ENCODE measurements at places on chromosomes 4 and X.

- peak; percentile 75 for DNase-seq
Observed at GRCh38 chr4:98430708-98431403, 169.7 kb downstream of the RAP1GDS1 start.

- DNase-seq: no peak
Observed at GRCh38 chr4:19579608-19580007, 672.1 kb upstream of the SLIT2 start.

DNA sequence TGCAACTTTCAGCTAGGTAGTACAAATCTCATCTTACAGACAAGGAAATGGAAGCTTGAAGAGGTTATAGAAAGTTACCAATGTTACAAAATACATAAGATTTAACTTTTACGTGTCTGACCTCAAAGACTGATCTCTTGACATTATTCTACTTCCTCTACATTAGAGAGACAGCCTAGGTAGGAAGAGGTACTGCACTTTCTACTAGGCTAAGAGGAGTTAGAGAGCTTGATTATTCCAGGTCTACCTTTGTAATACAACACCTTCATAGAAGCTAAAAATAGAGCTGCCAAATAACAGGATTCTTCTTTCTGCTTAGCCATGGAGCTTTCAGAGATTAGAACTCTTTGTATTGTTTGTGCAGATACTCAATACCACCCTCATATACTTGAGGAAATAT is 147.6 kb upstream of the NPY2R start:
- DNase-seq: no peak

DNA sequence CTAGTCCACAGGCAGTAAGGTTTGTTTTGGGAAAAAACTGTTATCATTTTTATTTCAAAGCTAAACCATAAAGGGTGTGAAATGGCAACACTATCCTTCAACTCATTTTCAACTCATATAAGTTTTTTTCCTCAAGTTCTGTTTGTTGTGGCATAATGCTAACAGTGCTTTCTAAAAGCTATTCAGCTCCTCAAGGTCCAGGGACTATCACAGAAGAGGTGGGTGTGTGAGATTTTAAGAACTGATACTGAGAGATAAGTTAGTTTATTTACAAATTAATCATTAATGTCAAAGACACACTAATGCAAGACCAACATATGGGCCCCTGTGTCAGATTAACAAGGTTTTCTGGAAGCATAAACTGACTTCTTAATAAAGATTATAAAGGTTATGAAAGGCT is 11.8 kb downstream of the UGT2B15 start:
- DNase-seq: no peak

GRCh38 chr4:175891851-175892250 is 79.8 kb upstream of the GPM6A start:
- no peak for DNase-seq

DNA sequence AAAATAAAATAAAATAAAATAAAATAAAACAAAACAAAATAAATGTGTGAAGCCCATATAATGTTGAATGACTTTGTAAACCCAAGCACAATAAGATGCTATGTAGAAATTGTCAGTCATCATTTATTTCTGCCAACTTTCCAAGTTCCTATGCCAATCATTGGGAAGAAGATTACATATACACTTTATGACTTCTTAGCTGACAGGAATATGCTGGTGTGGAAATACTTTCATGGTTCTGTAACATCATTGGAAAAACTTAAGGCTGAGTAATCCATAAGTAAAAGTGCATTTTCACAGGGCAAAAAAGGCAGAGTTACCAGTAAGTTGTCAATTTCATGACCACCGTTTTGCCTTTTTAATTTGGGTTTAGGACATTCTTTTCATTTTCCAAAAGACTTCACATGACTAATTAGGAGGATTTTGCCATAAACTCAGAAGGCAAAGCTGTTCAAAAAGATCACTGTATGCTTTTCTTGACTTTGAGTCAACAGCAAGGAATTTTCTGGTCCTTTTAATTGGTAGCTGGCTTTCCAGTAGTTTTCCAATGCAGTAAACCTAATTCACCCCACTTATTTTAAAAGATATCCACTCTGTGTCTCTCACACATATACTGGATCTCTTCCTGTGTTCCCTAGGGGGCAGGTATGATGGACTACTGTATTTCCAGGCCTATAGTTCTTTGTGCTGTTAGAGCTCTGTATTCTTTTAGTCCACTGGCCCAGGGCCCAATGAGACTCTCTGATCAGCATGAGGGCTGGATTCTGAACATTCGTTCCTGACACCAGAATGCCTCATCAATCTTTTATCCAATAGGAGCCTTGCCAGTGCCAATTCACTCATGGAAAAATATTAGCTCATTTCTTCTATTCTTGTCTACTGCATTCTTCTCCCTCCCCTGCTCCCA is 26.2 kb upstream of the SCRG1 start:
- DNase-seq: peak; percentile 95

DNA sequence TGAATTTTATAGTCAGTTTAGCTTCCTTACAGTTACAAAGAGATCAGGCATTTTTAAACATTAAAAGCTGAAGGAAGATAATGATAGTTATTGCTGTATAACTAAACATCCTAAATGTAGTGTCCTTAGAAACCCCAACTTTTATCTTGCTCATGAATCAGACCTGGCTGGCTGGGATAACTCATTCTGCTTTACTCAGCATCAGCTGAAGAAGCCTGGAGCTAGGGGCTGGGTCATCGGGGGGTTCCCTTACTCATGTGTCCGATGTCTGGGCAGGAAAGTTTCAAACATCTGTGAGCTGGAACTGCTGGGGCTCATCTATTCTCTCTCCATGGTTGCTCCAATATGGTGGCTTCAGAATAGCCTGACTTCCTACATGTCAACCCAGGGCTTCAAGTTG is 113.9 kb downstream of the MTNR1A start:
- no peak for DNase-seq

DNA sequence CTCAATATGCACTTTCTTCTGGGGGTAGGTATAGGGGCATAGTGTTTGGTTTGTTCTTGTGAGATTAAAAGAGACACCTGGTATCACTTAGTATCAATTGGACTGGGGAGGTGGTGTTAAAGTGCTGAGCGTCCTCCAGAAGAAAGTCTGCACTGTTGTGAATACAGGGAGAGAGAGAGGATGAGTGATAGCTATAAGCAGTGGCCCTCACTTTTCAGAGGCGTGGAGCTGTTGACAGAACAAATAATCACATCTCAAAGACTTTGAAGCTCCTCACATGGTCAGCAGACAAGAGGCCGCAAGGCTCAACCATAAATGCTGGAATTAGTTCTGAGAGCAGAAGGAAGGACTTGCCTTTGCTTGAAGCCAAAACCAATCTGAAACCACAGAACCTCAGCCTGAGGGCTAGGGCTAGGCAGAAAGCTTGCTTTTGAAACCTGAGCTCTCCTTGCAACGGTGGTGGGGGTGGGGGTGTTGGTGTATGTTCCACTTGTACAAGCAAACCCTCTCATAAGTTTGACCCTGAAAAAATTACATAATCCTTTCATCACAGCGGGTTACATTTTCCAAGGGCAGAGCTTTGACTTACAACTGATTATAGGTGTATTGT is 123.2 kb upstream of the SCML1 start:
- DNase-seq: no peak

DNA sequence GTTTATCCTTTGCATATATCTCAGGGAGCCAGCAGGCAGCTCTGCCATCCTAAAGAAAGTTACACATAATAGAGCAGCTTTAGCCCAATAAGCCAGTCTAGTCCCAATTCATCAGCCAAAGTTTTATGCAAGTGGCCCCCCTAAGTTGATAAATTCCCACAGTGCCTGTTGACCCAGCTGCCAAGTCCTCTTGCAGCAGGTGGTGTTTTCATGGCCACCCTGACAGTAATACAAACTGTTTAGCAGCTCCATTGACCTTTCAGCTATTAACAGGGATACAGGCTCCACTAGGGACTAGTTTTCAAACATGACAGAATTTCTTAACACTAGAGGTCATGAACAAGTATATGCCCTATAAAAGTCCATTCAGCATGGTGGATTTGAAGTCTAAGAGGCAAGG is 77.5 kb downstream of the HHIP start:
- DNase-seq: no peak

DNA sequence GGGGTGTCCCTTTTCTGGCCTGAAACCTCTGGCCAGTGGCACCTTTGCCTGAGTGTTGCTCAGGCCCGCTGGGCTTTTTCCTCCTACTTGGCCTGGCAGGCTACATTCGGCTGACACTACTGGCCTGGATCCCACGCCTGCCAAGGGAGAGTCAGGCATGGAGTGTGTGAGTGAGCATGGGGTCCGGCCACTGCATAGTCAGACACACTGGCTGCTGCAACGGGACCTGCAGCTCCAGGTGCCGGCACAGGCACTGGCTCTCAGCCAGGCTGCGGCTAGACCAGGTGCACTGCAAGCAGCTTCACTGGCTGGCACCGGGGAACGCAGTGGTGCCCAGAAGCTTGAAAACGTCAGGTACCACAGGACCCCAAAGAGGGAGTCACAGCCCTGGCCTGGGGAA is 434.9 kb downstream of the ARHGAP24 start:
- DNase-seq: no peak

- no peak for DNase-seq
Observed at GRCh38 chr4:154838155-154838554, 57.1 kb downstream of the RBM46 start.

DNA sequence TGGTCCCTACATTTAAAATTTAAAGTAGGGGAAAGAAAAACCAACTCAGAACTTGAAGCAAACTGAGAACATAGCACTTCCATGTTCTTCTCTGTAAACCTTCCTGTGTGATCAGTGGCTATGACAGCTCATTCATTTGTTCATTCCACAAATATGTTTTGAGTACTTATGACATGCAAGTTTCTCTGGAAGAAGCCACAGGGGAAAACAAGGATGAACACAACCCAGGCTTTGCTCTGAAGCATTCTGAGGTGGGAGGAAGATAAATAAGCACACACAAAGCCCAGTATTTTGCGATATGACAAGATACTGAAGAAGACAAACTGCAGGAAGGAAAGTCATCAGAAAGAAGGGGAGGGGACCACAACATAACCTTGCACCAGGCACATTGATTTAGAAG is 96.4 kb downstream of the CHIC2 start:
- no peak for DNase-seq

GRCh38 chrX:10190367-10190766 is 33.6 kb downstream of the CLCN4 start:
- no peak for DNase-seq

GRCh38 chrX:153762626-153763173 is 1.3 kb upstream of the PLXNB3 start:
- DNase-seq: no peak

DNA sequence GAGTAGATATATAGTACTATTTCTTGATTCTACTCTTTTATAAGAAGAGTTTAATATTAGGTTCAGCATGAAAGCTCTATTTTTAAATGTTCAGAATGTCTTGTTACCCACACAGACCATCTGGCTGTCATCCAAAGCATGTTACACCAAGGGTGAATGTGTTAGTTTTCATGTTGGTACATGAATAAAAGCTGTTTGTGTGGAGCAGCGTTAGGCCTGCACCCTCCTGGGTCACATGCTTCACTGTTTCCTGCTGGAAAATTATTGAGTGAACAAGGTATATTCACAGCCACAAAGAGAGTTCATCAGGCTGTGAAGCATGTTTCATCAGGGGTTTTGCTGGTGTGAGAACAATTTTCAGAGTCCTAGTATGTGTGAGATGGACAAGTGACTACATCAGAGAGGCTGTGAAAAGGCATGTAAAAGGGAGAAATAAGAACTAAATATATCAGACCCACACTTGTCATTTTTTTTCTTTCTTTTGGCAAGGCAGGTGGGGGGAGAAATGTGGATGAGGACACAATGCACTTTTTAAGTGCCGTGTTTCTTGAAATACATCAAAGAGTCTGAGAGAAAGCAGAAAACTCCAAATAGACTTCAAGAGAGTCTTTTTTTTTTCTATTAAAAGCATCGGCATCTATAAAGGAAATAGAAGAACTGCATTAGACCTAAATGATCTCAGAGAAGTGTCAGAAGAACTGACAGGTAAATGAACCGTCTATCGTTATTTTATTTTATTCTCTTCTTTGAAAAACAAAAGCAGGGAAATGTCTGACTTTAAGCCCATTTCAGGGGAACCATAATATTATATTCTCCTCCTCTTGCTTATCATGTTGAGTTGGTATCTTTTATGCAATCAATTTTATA is 2429.7 kb downstream of the PCDH7 start:
- DNase-seq: no peak

- no peak for DNase-seq
Observed at GRCh38 chrX:108795240-108795639, 58.9 kb upstream of the IRS4 start.

DNA sequence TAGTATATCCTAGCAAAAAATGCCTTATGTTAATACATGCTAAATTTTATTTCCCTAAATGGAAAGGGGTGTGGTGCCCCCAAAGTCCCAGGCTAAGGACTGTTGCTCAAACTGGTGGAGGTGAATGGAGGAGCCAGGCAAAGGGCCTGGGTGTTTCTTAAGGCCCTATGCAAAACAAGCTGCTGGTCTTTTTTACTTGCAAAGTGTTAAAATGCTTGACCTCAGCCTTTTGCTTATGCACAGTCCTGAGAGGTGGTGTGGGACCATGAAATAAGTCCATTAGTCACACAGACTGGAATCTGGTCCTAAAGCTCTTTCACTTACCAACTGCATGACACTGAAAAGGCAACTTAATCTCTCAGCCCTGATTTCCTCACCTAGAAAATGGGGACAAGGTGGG is 223.5 kb upstream of the MBNL3 start:
- DNase-seq: no peak

DNA sequence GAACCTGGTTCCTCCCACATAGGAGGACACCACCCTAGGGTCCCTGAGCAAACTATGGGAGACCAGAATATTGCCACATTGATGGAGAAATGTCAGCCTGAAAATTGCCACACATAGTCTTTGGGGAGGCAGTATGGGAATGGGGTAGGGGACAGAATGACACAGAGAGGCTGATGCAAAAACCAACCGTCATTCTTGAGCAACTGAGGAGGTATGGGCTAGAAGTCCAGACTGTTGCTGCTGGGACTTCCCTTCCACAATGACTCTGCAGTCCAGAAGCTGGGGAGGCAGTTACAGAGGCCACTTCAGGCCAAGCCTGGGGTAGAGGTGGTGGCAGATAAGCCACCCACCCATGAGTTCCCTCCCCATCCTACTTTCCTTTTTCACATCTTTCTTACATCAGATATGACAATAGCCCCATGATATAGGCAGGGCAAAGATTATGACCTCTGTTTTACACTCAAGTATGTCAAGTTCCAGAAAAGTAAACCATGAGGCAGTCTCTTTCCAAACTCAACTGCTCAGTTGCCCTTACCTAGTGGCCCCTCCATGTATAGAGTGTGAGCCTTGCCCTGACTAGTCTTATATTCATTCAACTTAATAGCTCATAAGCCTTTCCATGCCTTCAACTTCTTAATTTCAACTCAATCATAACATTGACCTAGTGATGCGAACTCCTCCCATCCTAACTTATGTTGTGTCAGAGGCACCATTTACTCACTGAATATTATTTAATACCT is 41.7 kb downstream of the VSIG4 start:
- DNase-seq: no peak

- no peak for DNase-seq
Observed at GRCh38 chr4:37389967-37390580, 145.5 kb downstream of the NWD2 start.

DNA sequence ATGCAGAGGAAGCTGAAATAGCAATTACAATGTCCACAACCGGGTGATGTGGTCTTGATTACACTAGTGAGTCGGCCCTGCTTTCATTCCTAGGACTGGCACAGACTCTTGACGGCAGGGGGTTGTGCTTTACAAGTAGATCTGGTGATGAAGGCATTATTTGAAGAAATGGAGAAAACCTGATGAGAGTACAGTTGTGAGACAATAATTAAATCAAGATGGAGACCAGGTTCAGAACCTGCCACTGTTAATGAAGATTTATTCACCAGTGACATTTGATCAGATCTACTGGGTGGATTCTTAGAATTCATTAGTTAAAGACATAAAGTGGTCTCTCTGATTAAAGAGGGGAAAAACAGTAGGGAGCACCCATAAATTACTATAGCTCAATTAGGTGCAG is 747.2 kb downstream of the STPG2 start:
- DNase-seq: no peak
